ENCODE measurements at places on chromosomes 12 and 14.

DNA sequence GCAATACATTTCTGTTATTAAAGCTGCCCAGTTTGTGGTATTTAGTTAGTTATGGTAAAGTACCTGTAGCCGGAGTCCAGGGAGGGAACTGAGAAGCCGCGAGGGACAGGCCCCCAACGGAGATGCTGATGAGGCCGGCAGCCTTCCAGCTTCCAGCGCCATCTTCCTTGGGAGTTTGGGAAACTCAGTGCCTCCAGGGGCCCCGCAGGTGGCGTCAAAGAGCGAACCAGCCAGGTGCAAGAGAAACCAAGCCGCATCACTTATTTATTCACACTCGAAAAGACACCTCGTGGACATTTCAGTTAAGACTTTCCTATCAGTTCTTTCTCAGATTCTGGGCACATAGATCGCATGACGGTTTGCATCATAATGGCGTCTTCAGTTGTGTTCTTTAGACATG, 216.6 kb downstream of the GLT1D1 start:
- no peak for DNase-seq

- no peak for DNase-seq
These were observed 445.0 kb downstream of the GXYLT1 start for GRCh38 chr12:41699658-41700057.

DNA sequence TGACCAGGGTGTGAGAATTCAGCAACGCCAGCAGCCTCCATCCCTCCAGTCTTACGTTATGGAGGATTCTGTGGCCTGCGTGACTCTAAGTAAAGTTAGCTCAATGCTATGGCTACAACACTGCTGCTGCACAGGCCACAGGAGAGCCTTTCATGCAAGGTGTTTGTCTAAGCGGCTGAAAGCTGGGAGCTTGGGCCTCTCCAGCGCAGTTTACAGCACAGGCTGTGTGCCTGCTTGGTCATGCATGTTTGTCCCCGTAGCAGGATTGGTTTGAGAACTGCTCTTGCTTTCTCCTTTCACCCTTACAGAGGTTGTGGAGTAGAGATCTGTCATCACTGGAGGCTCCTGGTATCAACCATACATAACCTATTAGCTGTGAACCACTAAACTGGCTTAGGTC, 113.1 kb upstream of the TMCC3 start:
- DNase-seq: no peak

GRCh38 chr12:105741786-105742566, 396.8 kb downstream of the NUAK1 start:
- DNase-seq: peak; percentile 71

GRCh38 chr12:12612358-12612757, 682 bp downstream of the CREBL2 start:
- DNase-seq: peak; percentile 69
